SHP77 treated with DMSO at 0.1 percent for 48 hours (cell line): ENCODE measurements at places on chromosomes 1 and 21.

DNA sequence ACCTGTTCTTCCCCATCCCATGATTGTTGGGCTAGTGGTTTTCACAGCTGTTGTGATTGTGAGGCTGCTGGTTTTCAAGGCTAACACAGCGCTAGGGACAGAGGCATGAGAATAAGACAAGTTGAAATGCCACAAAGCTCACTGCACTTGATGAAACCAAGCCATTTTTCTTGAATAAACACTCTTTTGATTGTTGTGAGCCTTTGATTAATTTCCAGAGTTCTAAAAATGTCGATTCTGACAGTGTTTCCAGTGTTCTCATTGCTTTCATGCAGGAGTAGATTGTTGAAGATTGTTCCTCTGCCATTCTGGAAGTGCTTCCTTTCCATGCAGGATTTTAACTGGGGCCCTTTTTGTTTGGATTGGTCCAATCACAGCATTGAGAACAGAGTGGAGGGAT, 134.9 kb upstream of the GRIK3 start:
- DNase-seq, result no peak

- no peak for DNase-seq
These were observed 6.8 kb downstream of the YY1AP1 start for GRCh38 chr1:155681776-155682175.

DNA sequence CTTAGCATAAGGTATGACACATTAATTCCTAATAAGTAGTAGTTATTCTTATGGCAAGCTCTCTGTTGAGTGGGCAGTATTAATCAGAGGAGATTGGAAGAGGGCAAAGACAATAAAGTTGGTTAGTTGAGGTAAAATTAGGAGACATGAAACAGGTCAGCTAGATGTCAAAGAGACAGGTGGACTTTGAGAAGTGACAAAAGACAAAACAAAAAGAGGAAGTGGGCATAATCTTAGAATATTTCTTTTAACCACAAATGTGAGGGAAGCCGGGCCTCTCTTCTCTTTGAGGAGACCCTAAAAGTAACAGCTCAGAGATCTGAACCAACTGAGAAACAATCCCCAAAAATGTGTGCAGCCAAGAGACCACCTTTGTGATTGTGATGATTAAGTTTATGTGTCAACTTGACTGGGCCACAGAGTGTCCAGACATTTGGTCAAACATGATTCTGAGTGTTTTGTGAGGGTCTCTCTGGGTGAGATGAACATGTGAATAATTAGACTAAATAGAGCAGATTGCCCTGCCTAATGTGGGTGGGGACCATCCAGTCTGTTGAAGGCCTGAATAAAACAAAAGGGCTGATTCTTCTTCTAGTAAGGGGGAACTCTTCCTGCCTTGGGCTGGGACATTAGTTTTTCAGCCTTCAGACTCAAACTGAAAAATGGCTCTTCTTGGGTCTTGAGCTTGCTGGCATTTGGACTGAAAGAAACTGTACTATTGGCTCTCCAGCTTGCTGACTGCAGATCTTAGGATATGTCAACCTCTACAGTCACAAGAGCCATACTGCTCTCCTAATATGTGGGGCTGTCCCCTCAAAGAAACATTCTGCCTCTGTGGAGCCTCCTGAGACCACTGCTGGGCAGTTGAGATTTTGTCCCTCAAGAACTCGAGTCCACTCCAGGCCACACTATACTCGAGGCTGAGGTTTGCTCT, 40.0 kb downstream of the FCRL5 start:
- no peak for DNase-seq

DNA sequence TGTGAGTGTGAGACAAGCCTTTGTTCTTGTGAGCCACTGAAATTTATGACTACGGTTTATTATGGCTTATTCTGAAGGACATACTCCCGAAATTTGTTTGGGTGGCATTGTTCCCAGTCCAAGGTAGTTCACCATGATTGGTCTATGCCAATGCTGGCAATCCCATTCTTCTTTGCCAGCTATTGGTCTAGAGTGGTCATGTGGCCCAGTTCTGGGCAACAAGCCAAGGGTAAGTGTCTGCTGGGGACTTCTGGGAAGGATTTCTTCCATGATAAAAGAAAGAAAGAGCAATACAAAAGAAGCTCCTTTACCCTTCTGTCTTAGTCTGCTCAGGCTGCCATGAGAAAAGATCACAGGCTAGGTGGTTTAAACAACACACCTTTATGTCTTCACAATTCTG, 201.6 kb downstream of the SLC35F3 start:
- DNase-seq, result no peak

GRCh38 chr1:7572654-7573152, 198.4 kb upstream of the VAMP3 start:
- no peak for DNase-seq

DNA sequence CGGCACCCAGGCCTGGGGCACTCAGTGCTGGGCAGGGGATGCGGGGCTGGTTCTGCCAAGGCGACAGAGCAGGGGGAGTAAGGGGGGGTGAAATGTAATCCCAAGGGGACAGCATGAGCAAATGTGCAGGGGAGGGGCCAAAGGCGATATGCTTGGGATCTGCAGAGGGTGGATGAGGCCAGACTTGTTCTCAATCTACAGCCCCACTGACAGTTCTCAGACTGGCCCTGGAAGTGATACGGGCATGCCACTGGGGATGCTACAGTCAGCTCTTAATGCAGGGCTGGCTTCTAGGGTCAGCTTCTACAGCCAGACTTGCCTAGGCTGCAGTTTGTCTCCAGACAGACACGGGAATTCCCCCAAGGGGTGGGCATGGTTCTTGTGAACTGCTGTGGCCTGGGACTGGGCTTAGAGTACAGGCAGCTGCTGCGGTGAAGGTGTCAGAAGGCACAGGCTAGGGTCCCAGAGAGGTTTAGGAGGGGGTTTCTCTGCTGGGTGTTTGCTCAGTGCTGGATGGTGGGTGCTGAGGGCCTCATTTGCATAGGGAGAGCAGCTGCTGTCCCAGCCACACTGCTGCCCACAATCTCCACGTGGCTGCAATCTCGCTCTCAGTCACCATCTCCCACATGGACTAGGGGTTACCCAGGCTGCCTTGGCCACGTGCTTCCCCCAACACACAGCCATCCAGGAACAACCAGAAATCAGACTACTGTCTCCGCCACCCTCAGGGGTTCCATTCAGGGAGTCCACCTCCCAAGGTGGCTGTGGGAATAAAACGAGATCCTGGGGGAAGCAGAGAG, 190.1 kb downstream of the HIVEP3 start:
- no peak for DNase-seq
